ENCODE measurements at places on chromosomes 7 and 10.

GRCh38 chr10:132332433-132332754 lies 401 bp downstream of the LRRC27 start:
- no peak for DNase-seq

DNA sequence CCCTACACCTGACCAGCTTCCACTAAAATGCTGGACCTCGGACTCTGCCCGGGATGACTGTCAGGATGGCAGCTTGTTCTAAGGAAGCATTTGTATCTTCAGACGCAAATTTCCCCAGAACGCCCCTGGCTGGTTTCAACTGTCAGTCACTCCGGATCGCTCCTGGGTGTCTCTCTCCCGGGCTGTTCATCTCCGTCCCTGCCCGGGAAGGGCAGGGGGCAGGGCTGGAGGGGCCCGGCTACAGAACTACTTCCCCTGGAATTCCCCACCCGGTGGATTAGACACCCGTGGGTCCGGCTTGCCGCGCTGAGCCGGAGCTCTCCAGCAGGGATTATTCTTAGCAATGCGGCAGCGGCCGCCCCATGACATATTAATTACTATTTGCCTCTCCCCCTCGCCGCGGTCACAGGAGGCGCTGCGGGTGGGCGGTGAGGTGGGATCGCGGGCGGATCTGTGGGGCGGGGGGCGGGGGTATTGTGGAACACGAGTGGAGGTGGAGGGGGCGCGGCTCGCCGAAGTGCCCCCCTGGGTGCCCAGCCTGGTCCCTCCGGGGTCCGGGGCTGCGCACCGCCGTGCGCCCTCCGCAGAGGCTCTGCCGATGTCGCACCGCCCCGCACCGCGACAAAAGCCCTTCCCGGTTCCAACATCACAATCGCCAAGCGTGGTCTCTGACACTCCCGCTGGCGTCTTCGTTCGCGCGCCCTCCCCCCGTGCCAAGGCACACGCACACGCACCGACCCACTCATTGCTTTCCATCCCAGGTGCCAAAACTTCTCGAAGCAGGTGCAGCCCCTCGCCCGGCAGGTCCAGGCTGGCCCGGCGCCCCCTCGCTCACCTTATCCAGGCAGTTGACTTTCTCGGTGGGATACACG lies 276.1 kb upstream of the NEBL start:
- no peak for DNase-seq

DNA sequence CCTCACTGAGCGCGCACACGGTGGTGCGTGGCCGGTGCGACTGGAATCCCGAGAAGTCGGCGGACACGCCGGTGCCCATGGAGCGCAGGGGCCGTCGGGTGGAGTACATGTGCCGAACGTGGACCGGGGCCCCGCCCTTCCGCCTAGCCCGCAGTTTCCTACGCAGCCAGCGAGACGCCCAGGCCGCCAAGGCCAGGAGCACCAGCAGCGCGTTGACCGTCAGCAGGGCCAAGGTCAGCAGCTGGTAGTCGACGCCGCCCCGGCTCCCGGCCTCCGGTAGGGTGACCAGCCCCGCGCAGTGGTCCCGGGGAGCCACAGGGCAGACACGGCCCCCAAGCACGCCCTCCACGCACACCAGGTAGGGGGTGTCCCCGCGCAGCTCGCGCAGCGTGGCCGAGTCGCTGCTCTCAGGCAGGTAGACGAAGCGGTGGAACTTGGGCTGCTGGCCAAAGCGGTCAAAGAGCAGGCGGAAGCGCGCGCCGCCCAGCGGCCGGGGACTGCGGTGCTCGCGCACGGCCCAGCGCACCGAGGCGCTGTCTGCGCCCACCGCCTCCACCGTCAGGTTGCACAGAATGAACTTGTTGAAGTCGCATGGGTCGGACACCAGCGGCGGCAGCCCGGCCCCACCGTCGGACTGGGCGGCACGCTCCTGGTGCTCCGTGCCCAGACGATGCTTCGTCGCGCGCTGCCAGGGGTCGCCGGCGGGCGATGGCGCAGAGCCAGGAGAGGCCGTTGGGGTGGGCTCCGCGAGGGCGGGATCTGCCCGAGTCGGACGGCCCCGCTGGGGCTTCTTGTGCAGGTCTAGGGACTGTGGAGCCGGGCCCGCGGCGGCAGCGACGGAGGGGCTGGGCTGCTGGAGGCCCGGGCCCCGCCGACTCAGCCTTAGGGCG lies 2.2 kb downstream of the TRIL start:
- DNase-seq, result no peak

- DNase-seq, result no peak
Observed at GRCh38 chr10:116733566-116733965, 8.8 kb downstream of the HSPA12A start.

DNA sequence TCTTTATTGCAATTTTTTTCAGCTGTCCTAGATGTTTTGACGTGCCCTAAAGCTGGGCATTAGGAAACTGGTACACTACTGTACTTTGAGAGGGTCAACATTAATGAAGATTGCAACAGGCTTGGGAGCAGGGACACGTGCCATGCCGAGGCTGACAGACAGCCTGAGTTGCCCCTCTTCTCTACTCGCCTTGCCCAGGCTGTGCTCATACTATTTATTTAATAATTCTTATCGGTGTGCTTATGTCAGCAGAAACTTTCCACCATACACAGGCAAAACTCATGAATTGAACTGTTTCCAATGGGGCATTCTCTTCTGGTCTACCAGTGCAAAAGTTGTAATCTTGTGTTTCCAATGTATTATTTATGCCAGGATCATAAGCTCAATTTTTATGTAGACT lies 24.4 kb downstream of the C7orf57 start:
- no peak for DNase-seq

DNA sequence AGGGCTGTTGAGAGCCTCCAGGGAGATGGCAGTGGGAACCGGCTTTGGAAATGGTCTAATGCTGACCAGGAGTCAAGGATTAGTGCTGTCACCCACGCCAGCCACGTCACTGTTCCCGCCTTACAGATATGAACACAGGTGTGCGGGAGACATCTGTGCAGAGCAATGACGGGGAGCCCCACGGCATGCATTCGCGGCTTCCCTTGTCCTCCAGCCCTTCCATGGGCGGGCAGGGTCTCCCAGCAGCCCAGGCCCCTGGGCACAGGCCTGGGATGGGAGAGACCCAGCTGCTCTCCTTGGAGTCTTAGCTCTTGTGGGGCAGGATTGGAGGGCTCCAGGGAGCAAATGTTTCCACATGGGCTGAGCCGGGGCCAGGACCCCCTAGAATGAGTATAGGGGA lies 94.2 kb downstream of the MYL10 start:
- DNase-seq, result no peak

GRCh38 chr7:47938574-47939165 lies 9.6 kb downstream of the PKD1L1 start:
- DNase-seq, result no peak

DNA sequence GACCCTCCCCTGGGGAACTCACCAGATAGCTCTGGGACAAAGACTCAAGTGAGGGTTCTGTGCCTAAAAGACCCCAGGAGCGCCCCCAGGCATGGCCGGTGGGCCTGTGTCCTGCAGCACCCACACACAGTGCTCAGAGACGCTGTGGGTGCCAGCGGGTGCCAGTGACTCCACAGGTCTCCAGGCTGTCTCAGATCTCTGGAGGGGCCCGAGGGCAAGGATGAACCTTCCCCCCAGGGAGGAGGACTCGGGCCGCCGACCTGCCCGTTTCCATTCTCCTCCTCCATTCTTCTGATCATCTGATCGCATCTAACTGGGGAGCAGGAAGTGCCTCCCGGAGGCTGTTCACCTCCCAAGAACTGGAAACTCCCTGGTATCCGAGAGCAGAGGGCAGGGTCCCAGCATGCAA lies 980 bp downstream of the ADAM8 start:
- DNase-seq, result no peak

- DNase-seq, result no peak
Observed at GRCh38 chr10:114477285-114477684, 73.0 kb upstream of the AFAP1L2 start.

- DNase-seq, result no peak
Observed at GRCh38 chr10:60423920-60424319, 34.2 kb upstream of the ANK3 start.

- DNase-seq, result no peak
Observed at GRCh38 chr10:131930150-131930549, 29.3 kb downstream of the PPP2R2D start.

DNA sequence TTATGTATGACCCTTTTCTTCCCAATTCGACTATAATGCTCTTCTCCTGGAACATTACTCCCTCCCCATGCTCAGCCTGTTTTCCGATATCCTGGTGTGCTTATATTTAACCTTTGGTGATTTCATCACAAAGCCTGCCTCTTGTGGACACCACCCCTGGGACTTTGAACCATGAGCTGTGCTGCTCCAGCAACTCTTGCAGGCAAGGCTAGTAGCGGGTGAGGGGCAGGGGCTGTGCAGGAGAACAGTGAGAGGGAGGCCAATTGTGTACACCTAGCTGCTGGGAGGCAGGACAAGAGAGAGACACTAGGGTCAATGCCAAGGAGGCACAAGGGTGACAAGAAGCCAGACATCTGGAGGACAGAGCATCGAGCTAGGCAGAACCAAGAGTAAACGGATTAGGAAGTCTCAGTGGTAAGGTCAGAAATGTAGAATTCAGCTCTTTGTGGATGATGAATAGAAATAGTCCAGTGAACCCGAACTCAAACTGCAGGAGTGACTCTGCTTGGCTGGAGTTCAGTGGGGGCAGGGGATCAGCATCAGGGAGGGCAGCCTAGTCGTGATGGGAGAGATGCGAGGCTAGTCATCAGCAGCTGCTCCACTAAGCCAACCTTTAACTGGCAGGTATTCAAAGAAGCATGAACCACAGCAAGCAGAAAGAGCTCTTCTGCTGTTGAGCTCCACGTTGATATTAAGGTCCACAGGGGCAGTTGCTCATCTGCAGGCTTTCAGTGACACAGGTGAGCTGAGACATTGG lies 31.0 kb upstream of the MKI67 start:
- no peak for DNase-seq

DNA sequence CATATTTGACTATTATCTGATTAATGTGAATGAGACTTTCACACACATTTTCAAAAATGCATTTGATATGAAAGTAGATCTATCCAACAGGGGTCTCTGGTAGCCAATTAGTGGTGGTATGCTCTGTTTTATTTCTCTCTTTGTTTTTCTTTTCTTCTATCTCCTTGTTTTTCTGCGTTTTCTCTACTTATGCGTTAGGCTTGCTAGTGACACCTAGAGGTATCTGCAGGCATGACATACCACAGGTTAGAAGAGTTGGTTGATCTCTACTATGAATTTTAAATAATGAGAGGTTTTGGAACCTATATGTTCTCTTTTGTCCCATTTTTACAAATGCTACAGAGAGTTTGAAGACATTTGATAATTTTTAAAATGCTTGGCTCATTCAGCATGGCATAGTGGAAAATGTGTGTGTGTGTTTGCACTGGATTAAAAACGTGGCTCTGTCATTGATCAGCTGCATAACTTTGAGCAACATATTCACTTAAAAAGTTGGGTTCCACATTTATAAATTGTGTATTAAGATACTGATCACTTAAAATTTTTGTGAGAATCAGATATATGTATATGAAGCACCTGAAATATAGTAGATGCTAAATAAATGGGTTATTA lies 28.1 kb upstream of the PLXDC2 start:
- DNase-seq, result no peak

GRCh38 chr7:18494821-18495408 lies 634 bp upstream of the HDAC9 start:
- no peak for DNase-seq

- no peak for DNase-seq
Observed at GRCh38 chr10:73873142-73873837, 1.1 kb downstream of the CAMK2G start.

- DNase-seq, result no peak
Observed at GRCh38 chr10:31404640-31405039, 85.6 kb downstream of the ZEB1 start.

DNA sequence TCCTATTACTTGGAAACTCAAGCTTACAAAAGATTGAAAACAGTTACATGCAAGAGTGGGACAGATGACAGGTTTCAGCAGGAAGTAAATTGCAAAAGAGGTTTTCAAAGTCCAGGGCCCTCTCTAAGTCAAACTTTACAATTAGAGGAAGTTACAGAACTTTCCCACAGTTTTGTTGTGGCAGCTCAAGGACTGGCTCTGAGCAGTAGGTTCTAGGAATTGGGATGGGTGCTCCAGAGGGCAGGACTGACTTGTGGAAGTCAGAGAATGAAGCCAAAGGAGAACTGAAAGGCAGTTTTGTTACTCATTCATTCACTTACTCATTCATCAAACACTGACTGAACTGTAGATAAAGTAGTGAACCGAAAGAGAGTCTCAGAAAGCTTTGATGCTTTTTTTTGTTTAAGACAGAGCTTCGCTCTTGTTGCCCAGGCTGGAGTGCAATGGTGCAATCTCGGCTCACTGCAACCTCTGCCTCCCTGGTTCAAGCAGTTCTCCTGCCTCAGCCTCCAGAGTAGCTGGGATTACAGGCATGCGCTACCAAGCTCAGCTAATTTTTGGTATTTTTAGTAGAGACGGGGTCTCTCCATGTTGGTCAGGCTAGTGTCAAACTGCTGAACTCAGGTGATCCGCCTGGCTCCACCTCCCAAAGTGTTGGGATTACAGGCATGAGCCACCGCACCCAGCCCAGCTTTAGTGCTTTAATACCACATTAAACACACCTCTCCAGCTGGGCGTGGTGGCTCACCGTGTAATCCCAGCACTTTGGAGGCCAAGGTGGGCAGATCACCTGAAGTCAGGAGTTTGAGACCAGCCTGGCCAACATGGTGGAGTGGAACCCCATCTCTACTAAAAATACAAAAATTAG lies 66.8 kb upstream of the CCNJ start:
- no peak for DNase-seq

DNA sequence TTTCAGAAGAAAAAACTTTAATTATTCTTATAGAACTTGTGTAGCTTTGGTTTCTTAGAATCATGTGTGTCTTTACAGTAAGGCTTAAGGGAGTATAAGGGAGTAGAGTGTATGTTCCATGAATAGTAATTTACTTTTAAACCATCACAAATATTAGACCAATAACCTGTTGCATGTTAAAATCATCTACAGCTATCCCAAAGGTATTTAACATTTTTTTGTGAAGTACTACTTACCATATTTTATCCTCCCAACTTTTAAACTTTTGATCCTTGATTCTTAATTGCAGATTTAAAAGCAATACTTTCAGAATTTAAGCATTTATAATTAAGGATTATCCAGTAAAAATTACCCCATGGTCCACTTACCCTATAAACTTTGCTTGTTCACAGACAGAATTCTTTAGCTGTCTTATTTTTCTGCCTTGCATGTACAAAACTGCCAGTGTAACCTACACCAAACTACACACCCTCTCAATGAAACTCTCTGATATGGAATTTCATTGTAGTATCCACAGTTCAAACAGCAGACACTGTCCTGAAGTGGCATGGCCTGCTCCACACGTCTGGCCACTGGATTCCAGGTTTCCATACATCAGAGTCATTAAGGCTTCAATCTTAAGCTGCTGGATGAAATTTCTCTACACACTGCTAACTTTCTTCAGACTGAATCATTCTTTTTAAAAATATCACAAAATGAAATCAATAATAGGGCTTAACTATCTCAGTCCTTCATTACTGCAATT lies 5.8 kb downstream of the GLI3 start:
- DNase-seq, result no peak
